MCF 10A (cell line): ENCODE measurements at places on chromosomes 13 and 19. TPM values are rescaled to one million over a fixed set of nuclear protein-coding genes. Genes with fewer than 3 reads are reported as not detected.

The NFIX gene
- total RNA-seq, result 26.9 and 27.2 TPM in 2 replicates

The CYP4F2 gene
- 0.14 and 0.59 TPM in 2 replicates for total RNA-seq

The FAM124A gene
- 0.12 and 0.15 TPM in 2 replicates for total RNA-seq

The MEDAG gene
- total RNA-seq, result not detected in 2 replicates
